ENCODE measurements at places on chromosomes 3 and 15. TPM values are rescaled to one million over a fixed set of nuclear protein-coding genes. Genes with fewer than 3 reads are reported as not detected.

- H3K27me3 ChIP-seq: peaks cover 25% of the 10 kb centered on the region
- no peak overlapping the region for H3K4me3 ChIP-seq
- H3K4me1 ChIP-seq: no peaks in the 10 kb centered on the region
Observed at GRCh38 chr15:20659265-20659664, 117.7 kb upstream of the GOLGA6L6 start.

DNA sequence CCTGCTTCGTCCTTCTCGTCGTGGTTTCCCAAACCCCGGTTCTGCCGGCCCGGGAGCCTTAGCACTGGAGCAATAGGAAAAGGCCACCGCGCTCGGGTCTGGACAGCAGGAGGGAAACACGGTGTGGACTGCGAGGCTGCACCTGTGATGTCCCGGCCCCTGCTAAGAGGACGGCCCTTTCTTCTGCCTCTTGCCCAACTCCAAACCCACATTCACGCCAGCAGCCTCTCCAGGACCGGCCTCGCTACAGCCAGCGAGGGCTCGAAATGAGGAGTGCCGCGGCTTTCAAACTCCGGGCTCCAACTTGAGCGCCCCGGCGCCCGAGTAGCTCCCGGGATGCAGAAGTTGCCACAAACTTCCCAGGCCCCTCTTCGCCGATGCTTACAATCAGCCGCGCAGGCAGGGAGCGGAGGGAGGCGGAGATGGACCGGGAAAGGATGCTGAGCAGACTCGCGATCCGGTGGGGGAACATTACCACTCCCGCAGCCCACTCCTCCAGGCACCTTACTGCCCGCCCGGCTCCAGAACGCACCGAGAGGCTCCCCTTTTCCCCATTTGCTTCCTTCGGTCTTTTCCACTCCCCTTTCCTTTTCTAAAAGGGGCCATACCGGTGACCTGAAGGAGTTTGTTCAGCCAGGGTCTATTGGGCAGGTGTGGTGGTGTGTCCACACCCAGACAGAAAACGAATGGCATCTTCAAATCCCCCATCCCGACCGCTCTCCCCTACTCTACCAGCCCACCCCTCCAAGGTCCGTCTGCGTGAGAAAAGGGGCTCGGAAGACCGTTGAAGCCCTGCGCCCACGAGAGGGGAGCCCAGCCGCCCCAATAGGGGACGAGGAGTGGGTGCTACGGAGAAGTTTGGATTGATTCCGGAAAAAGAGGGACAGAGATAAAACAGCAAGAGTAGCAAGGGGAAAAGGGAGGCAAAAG lies 18.8 kb upstream of the SATB1 start:
- H3K27me3 ChIP-seq: no peaks in the 10 kb centered on the region
- DNase-seq: peak; percentile 32
- peak overlapping the region; percentile 52 for H3K4me3 ChIP-seq
- H3K4me1 ChIP-seq: peaks cover 7% of the 10 kb centered on the region

DNA sequence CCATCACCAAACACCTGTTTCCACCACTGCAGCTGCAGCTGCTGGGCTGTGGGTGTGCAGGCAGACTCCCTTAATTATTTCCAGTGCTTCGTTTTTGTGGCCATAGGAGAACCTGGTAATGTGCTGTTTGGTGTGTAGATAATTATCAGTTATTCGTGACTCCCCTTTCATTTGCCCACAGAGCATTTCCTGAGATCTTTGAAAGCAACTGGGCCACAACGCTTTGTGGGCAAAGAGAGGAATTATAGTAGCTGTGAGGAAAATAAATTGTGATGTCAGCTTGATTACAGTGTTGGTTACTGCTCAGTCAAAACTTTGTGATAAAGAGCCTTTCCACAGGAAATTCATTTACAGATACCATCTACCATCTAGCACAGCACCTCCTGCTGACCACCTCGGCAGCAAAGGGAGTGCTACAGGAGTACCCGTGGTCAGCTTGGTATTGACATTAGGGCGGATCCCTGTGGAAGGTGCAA lies 193.3 kb upstream of the SLCO3A1 start:
- DNase-seq: no peak
- H3K4me1 ChIP-seq: no peaks in the 10 kb centered on the region
- H3K27ac ChIP-seq: no peak overlapping the region
- H3K36me3 ChIP-seq: no peaks in the 10 kb centered on the region
- no peak overlapping the region for H3K4me3 ChIP-seq
- H3K27me3 ChIP-seq: no peaks in the 10 kb centered on the region

GRCh38 chr3:187748050-187748481 lies 2.8 kb upstream of the BCL6 start:
- H3K36me3 ChIP-seq: no peaks in the 10 kb centered on the region
- H3K27me3 ChIP-seq: no peaks in the 10 kb centered on the region
- H3K27ac ChIP-seq: no peak overlapping the region

DNA sequence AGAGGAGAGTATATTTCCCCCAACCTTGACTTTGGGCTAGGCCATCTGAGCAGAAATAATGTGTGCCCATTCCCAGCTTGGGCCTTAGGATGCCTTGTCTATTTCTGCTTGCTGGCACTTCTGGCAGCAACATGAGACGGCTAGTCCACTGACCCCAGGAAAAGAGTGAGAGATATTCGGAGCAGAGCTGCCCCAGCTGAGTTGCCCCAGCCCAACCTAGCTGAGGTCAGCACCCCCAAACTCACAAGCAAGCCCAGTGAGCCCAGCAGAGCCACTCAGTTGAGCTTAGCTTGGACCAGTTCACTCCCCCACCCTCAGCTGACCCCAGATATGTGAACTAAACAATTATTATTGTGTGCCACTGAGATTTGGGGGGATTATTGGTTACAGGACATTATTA lies 20.2 kb downstream of the ITGA11 start:
- H3K27ac ChIP-seq: no peak overlapping the region
- H3K36me3 ChIP-seq: no peaks in the 10 kb centered on the region
- peak; percentile 2 for DNase-seq
- no peak overlapping the region for H3K4me3 ChIP-seq
- H3K27me3 ChIP-seq: no peaks in the 10 kb centered on the region
- H3K4me1 ChIP-seq: no peaks in the 10 kb centered on the region

ZDHHC23 gene
- total RNA-seq: 6.1 TPM

GOLGA6A gene
- not detected for total RNA-seq

TPRG1 gene
- 0.28 TPM for total RNA-seq
